NCI-H1436 treated with DMSO at 0.1 percent for 48 hours (cell line): ENCODE measurements at places on chromosomes 2 and 18.

GRCh38 chr2:3466482-3466863 lies 52.9 kb downstream of the ADI1 start:
- DNase-seq, result no peak

GRCh38 chr2:40421631-40422297 lies 30.1 kb downstream of the SLC8A1 start:
- no peak for DNase-seq

DNA sequence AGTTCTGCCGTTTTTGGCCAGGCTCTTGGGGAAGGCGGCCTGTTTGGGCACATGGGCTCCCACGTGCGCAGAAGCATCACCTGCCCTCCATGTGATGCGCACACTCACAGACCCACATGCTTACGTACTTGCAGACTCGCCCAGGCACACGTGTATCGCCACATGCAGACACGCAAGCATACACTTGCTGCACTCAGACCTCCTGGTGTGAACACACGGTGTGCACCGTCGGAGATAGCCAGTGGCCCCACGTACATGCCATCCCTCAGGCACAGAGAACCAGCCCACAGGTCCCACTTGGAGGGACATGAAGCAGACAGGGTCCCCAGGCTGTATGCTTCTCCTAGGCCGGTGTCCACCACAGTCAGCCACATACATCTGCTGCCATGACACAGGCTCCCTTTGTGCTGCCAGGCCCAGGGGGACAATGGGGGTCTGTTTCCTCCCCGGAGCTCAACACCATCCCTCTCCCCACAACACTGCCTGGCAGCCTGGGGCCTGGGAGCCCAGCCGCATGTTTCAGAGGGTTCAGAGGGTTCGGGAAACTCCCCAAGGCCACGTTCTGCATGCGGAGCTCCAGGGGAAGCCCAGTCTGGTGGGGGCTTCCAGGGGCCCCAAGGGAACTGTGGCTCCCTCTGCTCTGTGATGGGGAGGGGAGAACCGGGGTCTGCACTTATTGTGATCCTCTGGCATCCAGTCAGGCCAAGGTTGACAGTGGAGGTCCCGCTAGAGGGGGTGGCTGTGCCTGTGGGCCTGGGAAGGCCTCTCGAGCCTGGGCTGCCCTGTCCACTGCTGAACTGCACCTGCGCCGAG lies 208.1 kb upstream of the HAAO start:
- no peak for DNase-seq

GRCh38 chr18:24500217-24500616 lies 39.8 kb downstream of the HRH4 start:
- DNase-seq, result no peak

GRCh38 chr2:30113617-30114293 lies 33.1 kb upstream of the YPEL5 start:
- no peak for DNase-seq

- DNase-seq, result no peak
These were observed 246.0 kb downstream of the LRRTM1 start for GRCh38 chr2:80058562-80058961.

- DNase-seq, result no peak
These were observed 415.2 kb upstream of the TNP1 start for GRCh38 chr2:217275091-217275490.

- no peak for DNase-seq
These were observed 37.2 kb downstream of the POU3F3 start for GRCh38 chr2:104891145-104891544.

DNA sequence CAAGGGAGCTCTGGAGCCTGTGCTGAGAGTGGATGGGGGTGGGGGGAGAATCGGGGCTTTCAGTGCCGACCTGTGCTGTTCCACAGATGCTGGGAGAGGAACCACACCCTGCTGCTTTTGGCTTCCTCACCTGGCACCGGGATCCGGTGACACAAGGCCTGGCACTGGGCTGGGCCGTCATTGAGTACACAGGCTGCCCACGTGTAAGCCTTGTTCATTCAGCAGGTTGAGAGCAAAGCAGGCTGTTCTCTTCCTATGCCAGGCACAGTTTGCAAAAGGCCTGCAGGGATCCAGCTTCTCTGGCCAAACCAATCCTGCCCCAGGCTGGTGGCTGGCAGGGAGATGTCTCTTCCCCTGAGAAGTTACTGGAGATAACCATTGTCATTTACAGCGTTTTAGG lies 17.1 kb downstream of the TRIB2 start:
- no peak for DNase-seq

DNA sequence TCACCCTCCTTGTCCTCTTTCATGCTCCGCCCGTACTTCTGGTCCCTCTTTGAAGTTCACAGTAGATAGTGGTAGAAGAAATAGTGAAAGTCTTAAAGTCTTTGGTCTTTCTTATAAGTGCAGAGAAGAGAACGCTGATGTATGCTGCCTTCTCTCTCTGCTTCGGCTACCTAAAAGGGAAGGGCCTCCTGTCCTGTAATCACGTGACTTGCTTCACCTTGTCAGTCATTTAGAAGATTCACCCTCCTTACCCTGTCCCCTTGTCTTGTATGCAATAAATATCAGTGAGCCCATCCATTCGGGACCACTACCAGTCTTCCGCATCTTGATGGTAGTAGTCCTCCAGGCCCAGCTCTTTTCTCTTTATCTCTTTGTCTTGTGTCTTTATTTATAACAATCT lies 144.6 kb downstream of the ARL4C start:
- no peak for DNase-seq

GRCh38 chr2:219469186-219469724 lies 29.4 kb upstream of the GMPPA start:
- no peak for DNase-seq

- DNase-seq, result no peak
These were observed 133.7 kb downstream of the COL6A3 start for GRCh38 chr2:237280229-237280628.

- no peak for DNase-seq
These were observed 61.7 kb downstream of the RNF152 start for GRCh38 chr18:61831071-61831470.

GRCh38 chr2:220123751-220124150 lies 496.3 kb downstream of the SLC4A3 start:
- no peak for DNase-seq

- DNase-seq, result no peak
These were observed 188.9 kb downstream of the LDLRAD4 start for GRCh38 chr18:13407484-13407883.

- DNase-seq, result no peak
These were observed 592.7 kb downstream of the XIRP2 start for GRCh38 chr2:167480986-167481309.

DNA sequence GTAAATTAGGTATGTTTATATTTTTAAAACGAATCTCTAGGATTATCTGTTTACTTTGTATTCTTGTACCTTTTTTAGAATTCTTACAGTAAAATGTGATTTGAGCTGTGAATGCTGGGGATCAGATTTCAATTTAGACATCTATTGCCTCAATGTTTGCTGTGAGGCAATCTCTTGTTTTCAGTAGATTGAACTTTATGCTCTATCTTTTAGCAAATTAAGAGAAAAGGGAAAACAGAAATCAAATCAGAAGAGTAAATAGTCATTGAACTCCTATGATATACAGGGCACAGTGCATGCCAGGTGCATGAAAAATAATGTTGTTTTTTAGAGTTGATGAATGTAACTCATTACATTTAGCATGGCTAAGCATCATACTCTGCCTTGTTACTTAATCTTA lies 39.5 kb downstream of the ZC3H6 start:
- no peak for DNase-seq

GRCh38 chr2:238241970-238242369 lies 2.1 kb upstream of the HES6 start:
- no peak for DNase-seq

DNA sequence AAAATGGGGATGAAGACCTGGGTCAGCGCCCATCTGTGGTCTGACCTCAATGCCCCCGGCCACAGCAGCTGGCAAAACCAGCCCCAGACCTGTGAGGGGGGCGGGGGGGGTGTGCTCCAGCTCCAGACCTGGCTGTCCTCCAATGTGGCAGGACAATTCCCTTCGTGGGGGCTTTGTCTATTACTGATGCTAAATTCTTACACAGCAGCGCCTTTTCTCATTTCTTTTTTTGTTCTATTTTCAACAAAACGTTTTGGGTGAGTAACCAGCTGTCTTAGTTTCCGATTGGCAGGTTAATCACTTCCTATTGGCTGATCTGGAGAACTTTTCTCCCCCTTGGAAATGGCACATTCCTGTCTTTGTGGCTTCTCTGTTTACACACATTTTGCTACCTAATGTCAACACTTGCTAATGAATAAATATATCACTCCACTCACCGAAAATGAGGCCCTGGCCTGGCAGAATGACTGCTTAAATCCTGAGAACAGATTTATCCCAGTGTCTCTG lies 4.4 kb downstream of the SMAD7 start:
- DNase-seq, result peak; percentile 19

DNA sequence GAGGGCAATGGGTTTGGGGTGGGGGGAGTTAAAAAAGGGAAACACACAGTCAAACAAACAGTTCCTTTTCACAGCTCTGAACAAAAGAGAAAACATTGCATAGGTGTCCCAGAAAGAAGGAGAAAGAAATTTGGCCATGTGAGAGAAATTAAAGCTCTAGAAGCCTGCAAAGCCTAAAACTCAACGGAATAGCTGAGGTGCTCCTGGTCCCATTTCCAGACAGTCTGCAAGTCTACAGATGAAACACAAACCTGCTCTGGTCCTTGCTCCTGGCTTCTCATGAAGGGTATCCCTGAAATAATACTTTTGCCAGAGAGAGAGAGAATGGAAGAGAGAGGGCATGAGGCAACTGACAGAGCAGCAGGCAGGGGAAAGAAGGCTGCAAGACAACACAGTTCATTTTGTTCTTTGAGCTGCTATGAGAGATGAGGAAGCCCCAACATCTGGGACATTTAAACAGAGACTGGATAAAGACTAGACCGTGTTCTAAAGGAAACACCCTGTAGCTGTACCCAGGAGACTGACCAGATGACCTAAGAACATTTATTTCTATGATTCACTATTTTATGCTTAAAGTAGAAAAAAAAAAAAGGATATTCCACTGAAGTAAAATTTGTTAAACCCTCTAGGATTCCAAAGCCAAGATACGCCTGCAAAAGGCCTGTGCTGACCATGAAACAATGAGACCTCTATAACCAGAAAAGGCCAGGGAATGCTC lies 57.3 kb upstream of the CYP26B1 start:
- no peak for DNase-seq
